A549 treated with CpdA at 1 μM for 4 hours (cell line): ENCODE measurements at places on chromosomes 2 and 18. TPM values are rescaled to one million over a fixed set of nuclear protein-coding genes. Genes with fewer than 3 reads are reported as not detected.

CRIM1 gene
- 105 to 148 TPM (median 134 TPM) in 5 replicates for total RNA-seq

LRRC30 gene
- total RNA-seq, result not detected in 5 replicates

SLC9A4 gene
- not detected in 5 replicates for total RNA-seq

C1GALT1C1L gene
- 1.2 to 2.3 TPM (median 1.7 TPM) in 5 replicates for total RNA-seq

CNRIP1 gene
- 1.8 to 3.1 TPM (median 2.3 TPM) in 5 replicates for total RNA-seq

SNTG2 gene
- not detected in 5 replicates for total RNA-seq

TMEM169 gene
- 0.34 to 0.80 TPM (median 0.52 TPM) in 5 replicates for total RNA-seq

EN1 gene
- total RNA-seq, result 0.60 to 1.1 TPM (median 0.94 TPM) in 5 replicates

CROCC2 gene
- not detected in 5 replicates for total RNA-seq

CAPN14 gene
- 0.02 to 0.06 TPM in 2 of 5 replicates, not detected in the others for total RNA-seq

SERPINB3 gene
- total RNA-seq, result 0.09 to 0.26 TPM (median 0.17 TPM) in 4 of 5 replicates, not detected in the other

IL37 gene
- not detected in 5 replicates for total RNA-seq

FEV gene
- total RNA-seq, result 0.08 TPM in 1 of 5 replicates, not detected in the others

LRRFIP1 gene
- total RNA-seq, result 71.8 to 109 TPM (median 91.5 TPM) in 5 replicates

CENPA gene
- total RNA-seq, result 45.4 to 62.8 TPM (median 52.8 TPM) in 5 replicates

EPAS1 gene
- total RNA-seq, result 93.0 to 103 TPM (median 100 TPM) in 5 replicates

KCNK3 gene
- 0.84 to 1.5 TPM (median 1.2 TPM) in 5 replicates for total RNA-seq

LIMS3 gene
- not detected in 5 replicates for total RNA-seq

EGR4 gene
- 0.16 to 0.30 TPM (median 0.27 TPM) in 5 replicates for total RNA-seq

CHRNA1 gene
- total RNA-seq, result not detected in 5 replicates

GPR35 gene
- 0.40 to 1.3 TPM (median 0.93 TPM) in 5 replicates for total RNA-seq

LIMS2 gene
- 4.0 to 8.1 TPM (median 5.2 TPM) in 5 replicates for total RNA-seq

RTP5 gene
- total RNA-seq, result not detected in 5 replicates

CKAP2L gene
- total RNA-seq, result 11.5 to 19.6 TPM (median 13.8 TPM) in 5 replicates

FAM228B gene
- total RNA-seq, result 1.3 to 4.6 TPM (median 2.0 TPM) in 5 replicates

MRPL30 gene
- 32.4 to 72.8 TPM (median 34.5 TPM) in 5 replicates for total RNA-seq

LYPD1 gene
- total RNA-seq, result 12.3 to 20.8 TPM (median 17.7 TPM) in 5 replicates

ITGB1BP1 gene
- 148 to 181 TPM (median 160 TPM) in 5 replicates for total RNA-seq

NYAP2 gene
- 0.02 TPM in 1 of 5 replicates, not detected in the others for total RNA-seq

ZFP36L2 gene
- total RNA-seq, result 20.0 to 27.7 TPM (median 24.5 TPM) in 5 replicates

CREG2 gene
- total RNA-seq, result 5.9 to 9.7 TPM (median 7.8 TPM) in 5 replicates

ABCG5 gene
- total RNA-seq, result 0.01 TPM in 1 of 5 replicates, not detected in the others

SRBD1 gene
- 7.8 to 10.5 TPM (median 8.7 TPM) in 5 replicates for total RNA-seq

SOX11 gene
- total RNA-seq, result not detected in 5 replicates

MARCHF4 gene
- total RNA-seq, result 53.4 to 70.8 TPM (median 57.2 TPM) in 5 replicates

NOP58 gene
- 111 to 152 TPM (median 127 TPM) in 5 replicates for total RNA-seq

HDLBP gene
- 260 to 289 TPM (median 272 TPM) in 5 replicates for total RNA-seq

GREB1L gene
- total RNA-seq, result 1.3 to 2.6 TPM (median 2.1 TPM) in 5 replicates

CRYGA gene
- total RNA-seq, result not detected in 5 replicates

RAX gene
- not detected in 5 replicates for total RNA-seq

CD8A gene
- total RNA-seq, result 0.20 to 0.39 TPM (median 0.25 TPM) in 5 replicates

MC4R gene
- total RNA-seq, result not detected in 5 replicates

APLF gene
- total RNA-seq, result 0.64 to 1.1 TPM (median 0.80 TPM) in 5 replicates

ASXL3 gene
- total RNA-seq, result not detected in 5 replicates

FOXD4L1 gene
- total RNA-seq, result 0.30 to 0.69 TPM (median 0.45 TPM) in 5 replicates

DPP10 gene
- not detected in 5 replicates for total RNA-seq

MC5R gene
- not detected in 5 replicates for total RNA-seq

CCBE1 gene
- total RNA-seq, result 6.9 to 14.3 TPM (median 8.6 TPM) in 5 replicates

SKOR2 gene
- total RNA-seq, result not detected in 5 replicates

GALNT5 gene
- 2.8 to 3.1 TPM (median 2.8 TPM) in 5 replicates for total RNA-seq

BCS1L gene
- total RNA-seq, result 39.2 to 51.4 TPM (median 48.7 TPM) in 5 replicates
